ENCODE measurements at places on chromosomes 1 and 21.
A peak's percentile ranks its signal among the peaks of the same experiment; 100 is the strongest.

- H3K36me3 ChIP-seq, result no peaks in the 10 kb centered on the region
- DNase-seq, result no peak
- H3K4me1 ChIP-seq, result peaks cover 12% of the 10 kb centered on the region
- no peak overlapping the region for H3K4me3 ChIP-seq
- H3K27ac ChIP-seq, result no peak overlapping the region
- peaks cover 18% of the 10 kb centered on the region for H3K27me3 ChIP-seq
Measured at GRCh38 chr1:24155011-24155782, 12.3 kb upstream of the IL22RA1 start.

GRCh38 chr1:232876506-232877364 is 71.5 kb downstream of the MAP10 start:
- H3K36me3 ChIP-seq, result no peaks in the 10 kb centered on the region
- no peak overlapping the region for H3K4me3 ChIP-seq
- DNase-seq, result no peak
- H3K4me1 ChIP-seq, result peaks cover 17% of the 10 kb centered on the region
- no peaks in the 10 kb centered on the region for H3K27me3 ChIP-seq

- H3K27ac ChIP-seq, result no peak overlapping the region
- peaks cover 54% of the 10 kb centered on the region for H3K27me3 ChIP-seq
- DNase-seq, result no peak
- H3K4me1 ChIP-seq, result peaks cover 21% of the 10 kb centered on the region
- no peak overlapping the region for H3K4me3 ChIP-seq
- H3K36me3 ChIP-seq, result no peaks in the 10 kb centered on the region
Measured at GRCh38 chr1:25704267-25704691, 87.7 kb downstream of the MAN1C1 start.

DNA sequence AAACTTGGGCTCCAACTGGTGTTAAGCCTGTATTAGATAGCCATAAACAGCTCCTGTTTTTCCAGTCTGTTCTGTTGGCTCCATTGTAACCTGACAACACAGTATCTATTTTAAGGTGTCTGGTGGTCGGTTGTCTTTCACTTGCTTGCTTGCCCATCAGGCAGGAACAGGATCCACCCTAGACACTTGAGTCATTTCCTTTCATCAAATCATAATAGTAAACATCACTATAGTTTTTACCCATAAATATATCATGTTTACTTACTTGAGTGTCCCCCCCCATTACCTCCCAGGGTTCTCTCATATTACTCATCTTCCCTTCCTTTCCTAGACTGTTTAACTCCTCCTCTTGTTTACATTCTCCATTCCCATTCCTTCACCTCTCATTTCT is 2.9 kb downstream of the DDI2 start:
- no peaks in the 10 kb centered on the region for H3K27me3 ChIP-seq
- peak overlapping the region; percentile 96 for H3K4me3 ChIP-seq
- peaks cover 61% of the 10 kb centered on the region for H3K4me1 ChIP-seq

DNA sequence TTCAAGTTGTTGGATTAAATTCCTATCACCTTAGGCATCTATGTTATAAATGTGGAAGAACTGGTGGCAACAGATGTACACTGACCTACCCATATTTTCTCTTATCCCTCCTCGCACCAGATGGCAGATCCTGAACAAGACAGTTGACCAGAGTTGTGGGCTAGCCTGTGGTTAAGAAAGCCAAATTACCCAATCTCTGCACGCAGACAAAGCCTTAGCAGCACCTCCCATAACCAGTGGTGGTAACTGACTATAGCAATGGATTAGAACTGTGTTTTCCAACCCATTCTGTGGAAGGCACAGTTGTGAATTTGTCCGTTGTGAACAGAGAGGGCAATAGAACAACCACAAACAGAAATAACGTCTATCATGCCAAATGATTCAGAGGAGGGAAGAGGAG is 20.6 kb downstream of the ABCB10 start:
- no peak overlapping the region for H3K27ac ChIP-seq
- H3K27me3 ChIP-seq, result peaks cover 2% of the 10 kb centered on the region
- H3K4me1 ChIP-seq, result peaks cover 26% of the 10 kb centered on the region
- peaks cover 54% of the 10 kb centered on the region for H3K36me3 ChIP-seq

- H3K4me3 ChIP-seq, result peak overlapping the region; percentile 1
- peaks cover 36% of the 10 kb centered on the region for H3K4me1 ChIP-seq
- H3K27me3 ChIP-seq, result no peaks in the 10 kb centered on the region
Measured at GRCh38 chr1:24384251-24385090, 29.1 kb downstream of the STPG1 start.

GRCh38 chr1:66490816-66491215 is 43.1 kb upstream of the SGIP1 start:
- no peak overlapping the region for H3K4me3 ChIP-seq
- no peak overlapping the region for H3K27ac ChIP-seq
- H3K36me3 ChIP-seq, result no peaks in the 10 kb centered on the region
- DNase-seq, result no peak
- no peaks in the 10 kb centered on the region for H3K4me1 ChIP-seq
- H3K27me3 ChIP-seq, result peaks cover 7% of the 10 kb centered on the region

GRCh38 chr1:64318428-64318827 is 115.0 kb downstream of the UBE2U start:
- no peaks in the 10 kb centered on the region for H3K4me1 ChIP-seq
- no peak overlapping the region for H3K4me3 ChIP-seq
- no peak for DNase-seq
- no peaks in the 10 kb centered on the region for H3K36me3 ChIP-seq

DNA sequence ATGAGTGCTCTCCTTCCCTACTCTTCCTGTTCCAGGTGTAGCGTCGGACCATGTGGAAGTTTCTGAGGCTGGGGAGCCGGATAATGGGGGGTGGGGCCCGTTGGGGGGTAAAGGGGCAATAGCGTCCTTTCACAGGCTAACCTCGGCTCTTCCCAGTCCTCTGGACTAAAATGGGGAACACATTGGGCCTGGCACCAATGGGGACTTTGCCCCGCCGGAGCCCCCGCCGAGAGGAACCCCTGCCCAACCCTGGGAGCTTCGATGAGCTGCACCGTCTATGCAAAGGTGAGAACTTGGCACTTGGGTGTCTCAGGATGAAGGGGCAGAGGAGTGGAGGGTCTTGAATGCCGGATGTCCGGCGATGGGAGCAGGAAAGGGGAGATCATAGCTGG is 456 bp downstream of the TOMM40L start:
- H3K27ac ChIP-seq, result peak overlapping the region; percentile 100
- peaks cover 3% of the 10 kb centered on the region for H3K27me3 ChIP-seq
- DNase-seq, result no peak
- H3K36me3 ChIP-seq, result peaks cover 18% of the 10 kb centered on the region
- peaks cover 24% of the 10 kb centered on the region for H3K4me1 ChIP-seq
- H3K4me3 ChIP-seq, result peak overlapping the region; percentile 99

DNA sequence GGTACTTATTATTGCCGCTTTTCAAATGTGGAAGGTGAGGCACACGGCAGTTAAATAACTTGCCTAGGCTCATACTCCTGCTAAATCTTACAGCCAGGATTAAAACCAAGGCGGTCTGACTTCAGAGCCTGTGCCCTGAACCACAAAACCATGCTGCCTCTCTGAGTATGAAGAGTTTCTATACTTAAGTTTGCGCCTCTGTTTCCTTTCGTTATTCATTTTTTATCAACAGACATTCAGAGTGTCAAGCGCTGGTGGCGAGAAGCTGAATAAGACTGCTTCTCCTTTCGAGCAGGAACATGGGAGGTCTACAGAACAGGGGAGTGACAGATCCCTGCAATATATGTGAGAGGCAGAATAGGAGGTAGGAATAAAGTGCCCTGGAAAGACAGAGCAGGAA is 96.0 kb upstream of the DUSP10 start:
- peak overlapping the region; percentile 89 for H3K27ac ChIP-seq
- peak; percentile 37 for DNase-seq
- H3K4me3 ChIP-seq, result peak overlapping the region; percentile 74
- peaks cover 73% of the 10 kb centered on the region for H3K4me1 ChIP-seq

DNA sequence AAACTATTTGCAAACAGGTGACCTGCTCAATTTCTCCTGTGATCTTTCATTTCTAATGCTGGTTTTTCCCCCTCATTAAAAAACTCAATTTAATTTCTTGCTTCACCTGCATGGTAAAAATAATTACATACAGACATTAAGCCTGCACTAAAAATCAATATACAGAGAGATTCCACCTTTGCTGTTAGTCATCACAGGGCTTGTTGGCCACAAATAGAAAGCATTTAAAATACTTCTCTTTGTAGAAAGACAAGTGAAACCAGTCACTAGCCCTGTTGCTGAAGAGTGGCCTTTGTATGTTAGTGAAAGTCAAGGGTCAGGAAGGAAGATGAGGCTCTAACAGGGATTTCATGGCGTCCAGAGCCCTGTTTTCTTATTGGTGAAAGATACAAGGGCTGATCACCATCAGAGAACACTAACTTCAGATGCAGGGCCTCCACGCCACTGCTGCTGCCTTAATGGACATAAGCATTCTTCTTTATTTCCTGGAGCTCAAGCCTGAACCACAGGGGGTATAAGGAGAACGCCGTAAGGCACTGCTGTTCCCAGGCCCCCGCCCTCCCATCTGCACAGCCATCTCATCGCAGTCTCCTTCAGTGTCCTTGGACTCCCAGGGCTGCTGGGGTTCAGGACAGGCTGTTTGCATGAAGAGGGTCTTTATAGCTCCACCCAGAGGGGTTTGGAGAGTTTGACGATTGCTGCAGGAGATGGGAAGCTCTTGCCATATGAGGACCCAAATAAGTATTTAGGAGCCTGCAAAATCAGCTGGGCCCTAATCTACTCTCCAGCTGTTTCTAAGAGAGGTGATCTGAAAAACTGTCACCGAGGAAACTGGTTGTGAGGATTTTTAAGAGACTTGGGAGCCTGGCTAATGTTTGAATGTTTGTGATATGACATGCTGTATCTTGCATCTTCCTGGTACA is 117.3 kb upstream of the IRF2BP2 start:
- peaks cover 5% of the 10 kb centered on the region for H3K36me3 ChIP-seq
- peak overlapping the region; percentile 57 for H3K4me3 ChIP-seq
- H3K27ac ChIP-seq, result peak overlapping the region; percentile 97

DNA sequence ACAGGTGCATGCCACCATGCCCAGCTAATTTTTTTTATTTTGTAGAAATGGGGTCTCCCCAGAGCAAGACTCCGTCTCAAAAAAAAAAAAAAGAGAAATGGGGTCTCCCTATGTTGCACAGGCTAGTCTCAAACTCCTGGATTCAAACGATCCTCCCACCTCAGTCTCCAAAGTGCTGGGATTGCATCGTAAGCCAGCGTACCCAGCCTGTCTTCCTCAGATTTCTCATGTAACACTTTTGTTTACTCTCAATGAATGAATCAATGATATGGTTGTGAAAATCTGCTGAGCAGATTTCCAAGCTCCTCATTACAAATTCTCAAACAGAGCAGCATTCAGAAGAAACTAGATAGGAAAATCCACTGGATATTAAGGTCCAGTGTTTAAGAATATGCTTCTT is 6.6 kb downstream of the CMPK1 start:
- DNase-seq, result no peak
- H3K27ac ChIP-seq, result no peak overlapping the region
- peaks cover 19% of the 10 kb centered on the region for H3K4me1 ChIP-seq
- H3K27me3 ChIP-seq, result no peaks in the 10 kb centered on the region
- no peak overlapping the region for H3K4me3 ChIP-seq
- peaks cover 4% of the 10 kb centered on the region for H3K36me3 ChIP-seq

GRCh38 chr1:169809370-169810095 is 14.8 kb upstream of the METTL18 start:
- H3K27ac ChIP-seq, result no peak overlapping the region
- H3K36me3 ChIP-seq, result peaks cover 24% of the 10 kb centered on the region

- H3K27me3 ChIP-seq, result no peaks in the 10 kb centered on the region
- H3K27ac ChIP-seq, result no peak overlapping the region
- no peak overlapping the region for H3K4me3 ChIP-seq
Measured at GRCh38 chr21:31220575-31220974, 123.5 kb downstream of the TIAM1 start.

- no peaks in the 10 kb centered on the region for H3K4me1 ChIP-seq
- H3K27me3 ChIP-seq, result no peaks in the 10 kb centered on the region
Measured at GRCh38 chr1:238568735-238569134, 678.0 kb upstream of the ZP4 start.

- H3K27me3 ChIP-seq, result no peaks in the 10 kb centered on the region
- H3K4me3 ChIP-seq, result no peak overlapping the region
- no peak for DNase-seq
- H3K36me3 ChIP-seq, result no peaks in the 10 kb centered on the region
- no peak overlapping the region for H3K27ac ChIP-seq
Measured at GRCh38 chr21:23281917-23282316, 2283.7 kb downstream of the NCAM2 start.

DNA sequence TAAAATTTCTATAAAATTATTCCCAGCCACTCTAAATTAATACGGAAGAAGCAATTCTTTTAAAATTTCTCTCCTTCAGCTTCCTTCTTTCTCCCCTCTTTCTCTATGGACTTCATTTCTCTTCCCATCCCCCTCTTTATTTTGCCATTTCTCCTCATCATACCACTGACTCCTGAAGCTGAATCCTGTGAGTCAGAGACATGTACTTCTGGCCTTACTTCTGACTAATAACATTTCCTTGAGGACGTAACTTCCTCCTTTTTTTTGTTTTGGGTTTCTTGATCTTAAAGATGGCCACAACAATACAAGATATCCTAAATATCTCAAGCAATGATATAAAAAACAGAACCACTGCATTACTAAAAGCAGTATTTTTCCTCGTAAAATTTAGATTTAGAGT is 63.6 kb upstream of the DENND1B start:
- H3K36me3 ChIP-seq, result no peaks in the 10 kb centered on the region
- no peaks in the 10 kb centered on the region for H3K4me1 ChIP-seq
- H3K27ac ChIP-seq, result no peak overlapping the region
- no peak overlapping the region for H3K4me3 ChIP-seq

- H3K4me3 ChIP-seq, result no peak overlapping the region
- H3K4me1 ChIP-seq, result no peaks in the 10 kb centered on the region
- H3K27ac ChIP-seq, result no peak overlapping the region
- H3K27me3 ChIP-seq, result no peaks in the 10 kb centered on the region
Measured at GRCh38 chr1:177922209-177922608, 47.6 kb downstream of the SEC16B start.

GRCh38 chr1:108644984-108645383 is 15.9 kb downstream of the HENMT1 start:
- H3K4me3 ChIP-seq, result peak overlapping the region; percentile 70
- H3K27ac ChIP-seq, result peak overlapping the region; percentile 97
- peaks cover 34% of the 10 kb centered on the region for H3K36me3 ChIP-seq

DNA sequence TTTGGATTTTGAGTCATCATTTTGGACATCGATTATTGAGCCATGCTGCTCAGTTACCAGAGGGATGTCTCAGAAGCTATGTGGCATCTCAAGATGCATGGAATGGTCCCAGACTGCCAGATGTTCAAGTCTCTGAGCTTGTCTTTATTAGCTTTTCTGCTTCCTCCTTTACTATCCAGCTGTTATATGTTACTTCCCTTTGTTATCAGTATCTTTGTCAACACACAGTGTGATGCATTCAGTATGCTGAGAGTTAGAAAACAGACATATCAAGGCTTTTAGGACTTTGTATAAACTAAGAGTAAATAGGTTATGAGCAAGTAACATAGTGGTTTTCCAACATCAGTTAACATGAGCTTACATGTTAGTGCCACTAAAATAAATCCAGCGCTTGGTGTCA is 474.5 kb downstream of the DSCAM start:
- no peak for DNase-seq
- H3K4me3 ChIP-seq, result no peak overlapping the region
- no peaks in the 10 kb centered on the region for H3K27me3 ChIP-seq
- H3K27ac ChIP-seq, result no peak overlapping the region
- no peaks in the 10 kb centered on the region for H3K36me3 ChIP-seq
